ENCODE measurements at places on chromosomes 12 and 14.

GRCh38 chr14:23043145-23043544 is 1.1 kb downstream of the PSMB11 start:
- no peak for DNase-seq

DNA sequence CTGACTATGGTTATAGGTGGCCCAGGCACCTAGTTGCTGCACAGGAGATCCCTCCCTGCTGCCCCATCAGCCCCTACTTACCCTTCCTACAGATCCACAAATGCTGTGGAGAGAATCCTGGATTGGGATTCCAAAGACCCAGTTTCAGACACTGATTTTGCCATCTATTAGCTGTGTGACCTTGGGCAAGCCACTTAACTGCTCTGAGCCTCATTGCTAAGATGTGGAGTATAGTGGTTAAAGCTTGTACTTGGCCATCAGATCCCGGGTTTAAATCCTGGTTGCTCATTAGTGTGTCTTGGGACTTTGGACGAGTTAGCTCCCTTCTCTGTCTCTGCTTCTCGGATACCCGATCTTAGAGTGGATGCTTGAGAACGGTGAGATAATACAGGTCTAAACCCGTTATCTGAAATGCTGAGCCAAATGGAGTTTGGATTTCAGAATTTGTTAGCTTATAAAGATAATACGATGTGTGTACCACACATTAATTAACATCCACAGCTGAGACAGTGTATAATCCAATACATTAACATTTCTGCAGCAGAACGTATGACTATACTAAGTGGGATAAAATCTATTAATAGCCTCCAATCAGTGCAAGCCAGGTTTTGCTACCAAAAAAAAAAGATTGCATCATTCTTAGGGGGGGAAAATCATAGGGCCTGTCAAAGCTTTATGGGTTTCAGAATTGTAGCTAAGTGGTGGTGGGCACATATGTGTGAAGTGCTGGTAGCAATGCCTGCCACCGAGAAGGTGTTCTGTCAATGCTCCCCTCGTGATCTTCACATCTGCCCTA is 16.0 kb downstream of the PROX2 start:
- DNase-seq: no peak

GRCh38 chr12:106088246-106088808 is 50.4 kb downstream of the NUAK1 start:
- no peak for DNase-seq

DNA sequence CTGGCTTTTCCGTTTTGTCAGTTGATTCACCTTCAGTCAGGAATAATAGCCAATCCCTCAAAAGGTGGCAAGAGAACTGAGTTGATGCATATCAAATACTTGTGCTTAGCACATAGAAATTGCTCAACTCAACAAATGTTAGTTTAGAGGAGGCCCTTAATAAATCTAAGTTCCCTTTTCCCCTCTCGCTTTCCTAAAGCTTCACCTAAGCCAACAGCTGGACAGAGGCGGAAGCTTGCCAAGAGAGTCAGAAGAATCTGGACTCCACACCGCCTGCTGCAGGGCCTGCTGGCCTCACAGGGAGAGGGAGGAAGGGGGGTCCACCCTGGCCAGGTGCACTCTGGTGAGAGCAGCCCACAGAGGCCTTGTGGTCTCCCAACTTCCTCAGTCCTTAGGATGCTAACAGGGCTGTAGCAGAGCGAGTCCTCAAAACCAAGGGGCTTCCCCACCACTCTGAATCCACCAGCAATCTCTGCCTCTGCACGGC is 213.1 kb downstream of the CHST11 start:
- DNase-seq: no peak

GRCh38 chr14:96203635-96204034 is 1.0 kb upstream of the BDKRB2 start:
- DNase-seq: no peak

GRCh38 chr12:64265839-64266238 is 43.7 kb upstream of the KICS2 start:
- no peak for DNase-seq

DNA sequence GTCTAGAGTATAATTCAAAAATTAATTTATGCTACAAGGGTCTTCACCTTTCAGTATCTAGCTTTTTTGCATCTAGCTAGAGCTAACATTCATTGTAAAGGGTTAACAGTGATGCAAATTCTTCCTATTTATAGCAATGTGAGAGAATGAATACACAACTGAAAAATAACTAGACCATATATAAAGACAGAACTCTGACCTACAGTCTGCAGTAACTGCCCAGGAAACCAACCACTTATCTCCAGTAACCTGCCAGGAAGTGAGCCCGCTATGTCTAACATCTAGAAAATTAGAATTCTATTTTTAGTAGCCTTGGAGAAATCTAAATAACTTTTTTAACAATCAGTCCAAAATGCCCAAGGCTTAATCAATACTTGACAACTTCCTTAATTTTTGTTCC is 1021.9 kb downstream of the LRFN5 start:
- no peak for DNase-seq
